ENCODE measurements at places on chromosomes 1 and 21.

GRCh38 chr21:38277501-38278131 is 20.8 kb downstream of the KCNJ15 start:
- DNase-seq = no peak

GRCh38 chr1:1917995-1918900 is 831 bp downstream of the TMEM52 start:
- DNase-seq = no peak

DNA sequence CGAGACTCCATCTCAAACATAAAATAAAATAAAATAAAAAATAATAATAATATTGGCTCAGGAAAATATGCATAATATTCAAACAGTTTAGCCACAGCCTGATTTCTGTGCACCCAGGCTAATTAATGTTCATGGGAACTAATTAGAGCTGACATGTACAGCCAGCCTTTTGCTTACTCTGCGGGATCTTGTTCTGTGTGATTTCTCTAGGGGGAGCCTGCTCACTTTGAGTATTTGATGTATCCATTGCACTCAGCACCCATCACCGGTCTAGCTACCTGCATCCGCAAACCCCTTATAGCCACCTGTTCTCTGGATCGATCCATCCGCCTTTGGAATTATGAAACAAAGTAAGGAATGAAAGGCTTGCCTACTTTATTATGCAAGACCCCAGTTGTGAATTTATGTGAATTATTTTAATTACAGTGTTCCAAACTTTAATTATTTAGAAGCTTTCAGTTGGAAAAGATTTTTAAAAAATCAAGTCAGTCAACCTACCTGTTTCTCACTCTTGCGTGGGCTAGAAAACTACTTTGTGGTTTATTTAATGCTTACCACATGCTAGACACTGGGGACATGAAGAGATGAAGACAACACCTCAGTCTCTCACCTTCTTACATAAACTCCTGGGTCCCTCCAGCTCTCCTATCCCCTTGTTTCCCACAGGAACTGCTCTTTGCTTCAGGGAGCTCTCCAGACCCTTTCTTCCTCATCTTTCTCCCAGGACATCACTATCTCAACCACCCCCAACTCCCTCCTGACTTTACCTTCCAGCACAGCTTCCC is 25.4 kb downstream of the CFAP57 start:
- peak; percentile 12 for DNase-seq

- no peak for DNase-seq
These were observed 953 bp downstream of the PTPRU start for GRCh38 chr1:29237129-29237821.

- DNase-seq = no peak
These were observed 4.3 kb upstream of the UBE2U start for GRCh38 chr1:64199154-64199553.

DNA sequence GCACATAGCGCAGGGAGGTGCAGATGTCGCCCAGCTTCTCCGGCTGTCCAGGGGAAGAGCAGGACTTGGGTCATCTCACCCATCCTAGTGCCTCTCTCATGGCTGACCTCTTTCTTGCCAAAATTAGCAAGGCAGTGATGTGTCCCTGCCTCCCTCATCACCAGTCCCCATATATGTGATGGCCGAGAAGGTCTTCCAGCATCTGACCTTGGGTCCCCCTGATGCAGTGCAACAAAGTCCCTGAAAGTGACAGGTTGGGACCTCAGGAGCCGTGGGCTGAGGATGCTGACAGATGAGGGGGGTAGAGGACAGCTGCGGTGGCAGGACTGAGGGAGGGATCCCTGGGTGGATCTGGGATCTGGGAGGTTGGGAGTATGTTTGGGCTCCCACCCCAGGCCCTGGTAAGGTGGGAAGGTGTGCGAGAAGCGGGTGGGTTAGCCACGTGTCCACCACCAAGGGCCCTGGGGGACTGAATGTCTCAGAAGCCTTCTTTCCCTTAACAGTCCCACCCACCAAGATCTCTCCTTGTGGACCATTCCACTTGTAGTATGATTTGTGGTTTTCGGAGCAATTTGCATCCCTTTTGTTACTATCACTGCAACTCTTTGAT is 109.7 kb downstream of the SYT2 start:
- DNase-seq = no peak

DNA sequence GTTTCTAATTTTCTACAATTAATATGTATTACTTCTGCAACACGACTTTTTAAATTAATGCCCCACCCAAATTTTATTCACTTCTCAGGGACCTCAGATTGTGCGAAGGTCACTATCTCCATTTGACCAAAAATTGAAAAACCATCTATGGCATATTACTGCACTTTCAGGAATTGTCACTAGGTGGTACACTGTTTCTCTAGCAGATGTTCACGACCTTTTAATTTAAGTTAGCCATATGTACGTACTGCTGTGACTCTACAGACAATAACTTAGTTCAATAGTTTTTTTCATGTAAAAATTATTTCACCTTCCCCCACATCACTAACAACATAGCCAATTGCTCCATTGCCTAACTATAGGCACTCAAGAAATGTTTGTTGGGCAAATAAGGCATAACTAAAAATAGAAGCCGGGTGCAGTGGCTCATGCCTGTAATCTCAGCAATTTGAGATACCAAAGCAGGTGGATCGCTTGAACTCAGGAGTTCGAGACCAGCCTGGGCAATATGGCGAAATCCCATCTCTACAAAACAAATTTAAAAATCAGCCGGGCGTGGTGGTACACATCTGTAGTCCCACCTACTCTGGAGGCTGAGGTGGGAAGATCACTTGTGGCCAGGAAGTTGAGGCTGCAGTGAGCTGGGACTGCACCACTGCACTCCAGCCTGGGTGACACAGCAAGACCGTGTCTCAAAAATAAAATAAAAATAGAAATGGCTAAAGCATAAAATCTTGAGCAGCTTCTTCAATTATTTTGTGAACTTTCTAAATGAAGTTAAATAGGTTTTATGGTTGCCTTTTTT is 75.7 kb upstream of the PKN2 start:
- DNase-seq = peak; percentile 8

DNA sequence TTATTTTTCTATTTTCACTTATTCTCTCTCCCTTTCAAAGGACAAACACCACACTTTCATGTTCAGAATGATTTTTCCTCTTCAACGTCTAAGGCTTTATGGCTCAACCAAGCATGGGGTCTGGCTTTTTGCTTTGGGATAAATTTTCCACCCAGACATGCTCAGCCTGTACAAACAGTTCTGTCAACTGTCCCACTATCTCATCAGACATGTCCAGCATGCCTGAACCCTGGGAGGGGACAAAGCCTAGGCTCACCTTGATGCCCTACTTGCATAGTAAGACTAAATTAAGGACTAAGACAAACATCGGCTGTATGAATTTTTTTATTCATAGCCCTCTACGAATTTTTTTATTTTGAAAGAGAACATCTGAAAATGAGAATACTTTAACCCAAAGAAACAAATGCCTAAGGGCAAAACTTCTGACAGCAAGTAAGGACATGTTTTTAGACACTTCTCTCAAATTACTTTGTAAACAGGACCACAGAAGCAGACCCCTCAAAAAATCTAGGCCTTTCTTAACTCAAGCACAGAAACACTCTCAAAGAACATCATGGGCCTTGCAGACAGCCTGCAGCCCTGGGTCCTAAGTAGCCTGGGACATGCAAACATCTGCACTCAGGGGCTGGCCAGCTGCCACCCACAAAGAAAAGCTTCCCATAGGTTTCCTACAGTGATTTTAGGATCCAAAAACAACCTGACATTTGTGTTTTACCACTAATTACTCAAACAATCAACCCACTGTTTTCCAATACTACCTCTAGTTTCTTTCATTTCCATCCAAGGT is 72.3 kb upstream of the PALMD start:
- no peak for DNase-seq

GRCh38 chr1:245695211-245695610 is 540.4 kb downstream of the KIF26B start:
- DNase-seq = no peak

DNA sequence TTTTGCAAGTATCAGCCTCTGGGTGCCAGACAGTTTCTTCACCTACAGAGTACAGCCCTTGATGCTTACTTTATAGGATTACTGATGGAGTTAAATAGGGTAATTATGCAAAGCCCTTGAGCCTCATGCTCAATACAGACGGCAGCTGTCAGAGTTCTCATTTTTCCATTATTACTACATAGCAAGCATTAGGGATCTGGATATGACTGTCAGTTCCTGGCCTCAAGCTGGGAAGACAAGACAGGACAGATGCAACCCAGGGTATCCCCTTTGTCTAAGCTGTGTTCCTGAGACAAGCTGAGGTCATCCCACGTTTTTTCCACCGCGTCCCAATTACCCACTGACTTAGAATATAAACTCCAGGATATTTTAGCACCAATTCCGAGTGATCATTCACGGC is 94.4 kb downstream of the SLC35F3 start:
- DNase-seq = peak; percentile 79

- DNase-seq = no peak
These were observed 27.2 kb upstream of the KIF21B start for GRCh38 chr1:201050515-201051277.

DNA sequence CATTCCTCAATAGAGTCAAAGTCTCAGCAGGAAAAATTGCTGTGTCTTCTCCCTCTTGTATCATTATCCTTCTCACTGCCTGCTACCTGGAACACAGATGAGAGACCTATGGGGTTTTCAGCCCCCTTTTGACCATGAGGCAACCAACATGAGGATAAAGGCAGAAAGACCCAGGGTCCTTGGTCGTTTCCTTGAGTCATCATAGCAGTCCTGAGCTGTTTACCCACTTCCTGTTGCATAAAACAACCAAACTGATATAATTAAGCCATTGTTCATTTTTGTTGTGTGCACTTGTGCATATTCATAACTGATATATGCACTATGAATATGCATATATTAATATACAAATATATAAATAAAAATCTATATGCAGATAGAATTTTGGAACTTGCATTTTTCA is 188.3 kb upstream of the MAP1LC3C start:
- no peak for DNase-seq

DNA sequence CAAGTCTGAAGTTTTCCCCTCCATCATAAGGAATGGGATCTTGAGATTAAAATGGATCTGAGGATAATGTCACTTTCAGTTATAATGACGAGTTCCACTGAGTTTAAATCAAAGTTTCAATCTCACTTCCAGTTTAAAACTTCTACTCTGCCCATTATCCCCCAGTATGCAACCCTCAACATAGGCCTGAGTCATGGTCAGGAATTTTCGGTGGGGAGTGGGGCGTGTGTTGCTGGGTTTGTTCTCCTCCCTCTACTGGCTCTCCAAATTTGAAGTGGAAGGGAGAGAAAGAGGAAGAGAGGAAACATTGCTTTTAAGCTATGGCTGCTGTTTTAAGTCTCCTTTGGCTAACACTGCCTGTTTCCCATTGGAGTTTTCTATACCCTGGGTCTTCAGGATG is 152.9 kb downstream of the TM2D1 start:
- no peak for DNase-seq

GRCh38 chr1:113046569-113046968 is 26.4 kb upstream of the LRIG2 start:
- DNase-seq = no peak
